Activated T-cell treated with anti-CD3 and anti-CD28 coated beads for 24 hours (primary cell): ENCODE measurements at places on chromosomes 3 and 15.

GRCh38 chr15:85794598-85795336 is at the start of gene KLHL25:
Gene KLHL25 (minus strand): TSS chr15:85794925. CDS start chr15:85769810, 25,115 bp downstream.
- peak; percentile 87 for DNase-seq

- DNase-seq = no peak
Measured at GRCh38 chr15:79659691-79660090, 227.6 kb downstream of the MINAR1 start.

GRCh38 chr15:41610048-41610447 is 50.2 kb upstream of the MGA start:
- DNase-seq = no peak

DNA sequence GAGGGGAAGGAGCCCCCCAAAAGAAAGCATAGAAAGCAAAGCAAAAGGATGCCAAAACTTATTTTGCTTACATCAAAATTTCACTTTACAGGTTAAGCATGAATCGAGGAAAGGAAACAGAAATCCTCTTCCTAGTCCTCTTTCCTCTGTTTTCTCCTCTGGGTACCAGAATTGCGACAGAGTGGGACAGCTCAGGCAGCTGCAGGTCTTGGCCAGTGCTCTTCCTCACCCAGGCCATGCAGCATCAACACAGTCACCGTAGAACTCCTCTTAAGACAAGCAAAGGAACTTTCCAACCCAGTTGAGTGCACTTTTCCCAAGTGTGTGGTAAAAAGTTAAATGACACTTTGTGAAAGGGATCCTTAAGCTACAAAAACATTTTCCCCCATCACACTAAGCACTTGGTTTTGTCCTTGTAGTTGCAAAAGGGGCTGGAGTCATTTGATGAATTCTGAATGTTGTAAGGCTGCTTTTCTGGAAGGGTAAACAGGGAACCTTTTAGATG is 45.9 kb upstream of the MEX3B start:
- DNase-seq = no peak
